ENCODE measurements at places on chromosomes 2 and 18.

- DNase-seq = no peak
These were observed 337.6 kb upstream of the FIGN start for GRCh38 chr2:164073101-164074074.

GRCh38 chr2:209600341-209601171, 171.1 kb upstream of the UNC80 start:
- no peak for DNase-seq

DNA sequence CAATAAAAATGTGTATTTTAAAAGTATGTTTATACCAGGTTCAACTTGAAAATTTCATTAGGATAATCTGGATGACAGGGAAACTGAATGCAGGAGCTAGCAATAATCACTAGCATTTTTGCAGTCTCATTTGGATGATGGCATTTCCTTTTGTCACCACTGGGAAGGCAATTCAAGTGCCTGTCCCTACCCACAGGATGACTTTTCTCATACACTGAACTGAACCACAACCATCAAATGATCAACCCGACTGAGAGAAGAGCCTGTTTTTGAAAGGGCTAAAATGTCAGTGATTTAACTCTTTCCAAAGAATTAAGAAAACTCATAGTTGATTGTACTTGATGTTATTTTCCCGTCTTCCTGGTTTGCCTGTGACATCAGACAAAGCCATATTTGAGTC, 115.0 kb downstream of the FAM124B start:
- DNase-seq = no peak

- no peak for DNase-seq
These were observed 40.7 kb downstream of the POMC start for GRCh38 chr2:25127646-25128045.

GRCh38 chr18:78228974-78229373, 750.6 kb upstream of the SALL3 start:
- no peak for DNase-seq

DNA sequence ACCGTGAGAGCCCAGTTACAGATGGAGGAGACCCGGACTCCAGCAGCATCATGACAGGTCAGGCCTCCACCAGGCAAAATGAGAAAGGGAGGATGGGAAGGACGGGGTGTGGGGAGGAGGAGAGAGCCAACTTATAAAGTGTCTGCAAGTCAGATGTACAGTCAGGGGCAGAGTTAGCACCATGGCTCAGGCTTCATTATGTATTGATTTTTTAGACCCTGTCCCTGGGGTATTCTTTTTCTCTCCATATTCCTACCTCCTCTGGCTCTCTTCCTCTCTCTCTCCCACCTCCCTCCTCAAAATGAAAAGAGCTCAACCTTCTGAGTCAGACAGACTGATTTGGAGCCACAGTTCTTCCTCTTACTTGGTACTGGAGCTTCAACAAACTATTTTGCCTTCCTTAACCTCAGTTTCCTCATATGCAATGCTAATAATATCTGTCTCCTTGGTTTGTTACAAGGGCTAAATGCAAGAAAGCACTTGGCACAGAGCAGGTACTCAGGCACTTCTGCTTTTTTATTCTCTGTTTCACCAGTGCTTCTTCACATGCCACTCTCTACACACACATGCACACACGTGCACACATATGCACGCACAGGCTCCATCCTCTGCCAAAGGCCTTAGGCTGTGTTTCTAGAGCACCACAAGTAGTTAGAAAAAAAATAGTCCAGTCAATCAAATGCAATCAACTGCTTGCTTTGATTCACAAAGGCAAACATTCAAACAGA, 92.3 kb upstream of the PKDCC start:
- DNase-seq = no peak

DNA sequence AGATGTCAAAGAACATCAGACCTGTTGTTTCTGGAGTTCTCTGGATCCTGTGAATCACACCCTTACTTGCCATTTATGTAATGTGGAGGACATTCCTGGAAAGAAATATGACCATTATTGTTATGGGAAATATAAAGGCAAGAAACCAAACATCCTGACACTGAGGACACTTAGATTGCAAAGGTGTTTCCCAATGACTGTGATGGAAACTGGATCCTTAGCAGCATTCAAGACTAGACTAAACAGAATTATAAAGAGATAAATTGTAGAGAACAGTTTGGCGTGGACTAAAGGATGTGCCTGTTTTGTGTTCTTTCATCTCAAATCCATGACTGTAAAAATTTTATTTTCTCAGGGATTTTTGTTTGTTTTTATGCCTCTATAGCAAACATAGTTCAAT, 347.7 kb upstream of the SLC14A2 start:
- DNase-seq = no peak

DNA sequence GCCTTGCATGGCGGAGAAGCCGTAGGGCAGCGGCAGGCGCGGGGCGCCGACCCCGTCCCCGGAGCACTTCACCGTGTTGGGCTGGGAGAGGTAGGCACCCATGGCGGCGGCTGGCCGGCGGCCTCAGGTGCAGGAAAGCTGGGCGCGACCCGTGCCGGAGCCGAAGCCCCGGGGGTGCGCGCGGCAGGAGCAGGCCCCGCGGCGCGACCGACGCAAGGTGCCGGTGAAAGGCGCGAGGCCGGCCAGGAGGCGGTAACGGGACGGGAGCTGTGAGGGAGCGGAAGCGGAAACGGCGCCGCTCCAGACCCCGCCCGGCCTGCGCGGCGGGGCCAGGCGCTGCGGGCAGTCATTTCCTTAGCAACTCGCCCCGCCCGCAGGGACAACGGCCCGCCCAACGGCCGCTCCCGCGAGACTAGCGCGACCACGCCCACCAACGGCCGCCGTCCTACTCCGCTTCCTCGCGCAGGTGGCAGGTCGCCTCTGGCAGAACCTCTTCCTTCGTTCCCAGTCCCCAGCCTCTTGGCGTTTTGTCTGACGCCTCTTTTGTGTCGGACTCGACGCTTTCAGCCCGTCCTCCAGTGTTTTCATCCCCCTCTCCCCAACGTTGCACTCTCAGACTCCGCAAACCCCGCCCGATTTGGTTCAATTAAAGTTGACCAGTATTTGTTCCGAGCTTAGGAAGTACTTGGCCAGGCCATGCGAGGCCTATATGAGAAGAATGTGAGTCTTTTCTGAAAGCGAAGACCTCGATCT, at the start of gene PPM1G:
Gene PPM1G (minus strand): TSS at position 271 of the 753 bp plus-strand sequence. CDS start 169 bp downstream, at position 102.
- DNase-seq = peak; percentile 95

DNA sequence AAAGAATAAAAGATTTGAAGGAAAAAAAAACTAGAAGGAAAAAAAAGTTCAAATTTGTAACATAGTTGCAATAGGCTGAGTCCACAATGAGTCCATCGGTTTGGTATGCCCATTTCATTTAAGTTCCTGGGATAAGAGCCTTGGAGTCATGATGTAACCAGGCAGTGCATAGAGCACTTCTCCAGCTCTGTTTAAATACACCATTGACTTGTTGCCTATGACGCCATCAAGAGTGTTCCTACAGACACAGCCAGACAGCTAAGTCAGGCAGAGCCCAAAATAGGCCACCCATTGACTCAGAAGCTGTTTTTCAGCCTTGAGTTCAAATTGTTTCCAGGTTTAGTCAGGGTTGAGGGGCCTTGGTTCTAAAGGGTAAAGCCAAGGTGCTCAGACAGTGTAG, 44.9 kb downstream of the SOCS6 start:
- no peak for DNase-seq

DNA sequence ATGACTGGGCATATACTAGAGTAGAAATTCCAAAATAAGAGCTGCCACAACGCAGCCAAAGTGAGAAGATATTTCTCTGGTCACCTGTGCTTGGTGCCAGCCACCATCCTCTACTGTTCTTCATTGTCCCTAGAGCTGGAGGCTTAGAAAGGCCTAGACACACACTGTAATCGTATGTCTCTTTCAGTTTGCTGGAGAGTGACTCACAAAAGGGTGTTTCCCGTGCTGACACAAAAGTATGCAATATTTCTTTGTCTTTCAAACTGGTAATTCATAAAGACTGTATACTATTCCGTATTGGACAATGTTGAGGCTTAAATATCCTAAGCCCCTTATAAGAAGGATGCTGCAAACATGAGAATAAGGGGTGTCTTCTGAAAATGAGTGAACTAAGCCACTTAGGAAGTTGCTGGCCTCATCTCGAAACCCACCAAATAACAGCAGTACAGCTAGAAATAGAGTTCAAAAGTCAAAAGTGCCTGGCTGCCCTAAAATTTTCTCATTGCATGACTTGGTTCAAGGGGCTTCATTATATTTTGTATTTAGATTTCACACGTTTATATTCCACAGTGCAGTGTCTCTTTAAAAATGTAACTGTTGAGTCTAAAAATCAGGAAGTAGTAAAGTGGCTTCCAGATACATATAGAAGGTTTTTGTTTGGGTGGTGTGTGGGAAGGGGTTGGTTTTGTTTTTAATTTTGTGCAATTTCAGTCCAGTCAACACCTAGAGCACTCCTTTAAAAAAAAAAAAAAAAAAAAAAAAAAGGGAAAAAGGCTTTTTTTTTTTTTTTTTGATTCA, 601.1 kb downstream of the ARHGAP15 start:
- no peak for DNase-seq

DNA sequence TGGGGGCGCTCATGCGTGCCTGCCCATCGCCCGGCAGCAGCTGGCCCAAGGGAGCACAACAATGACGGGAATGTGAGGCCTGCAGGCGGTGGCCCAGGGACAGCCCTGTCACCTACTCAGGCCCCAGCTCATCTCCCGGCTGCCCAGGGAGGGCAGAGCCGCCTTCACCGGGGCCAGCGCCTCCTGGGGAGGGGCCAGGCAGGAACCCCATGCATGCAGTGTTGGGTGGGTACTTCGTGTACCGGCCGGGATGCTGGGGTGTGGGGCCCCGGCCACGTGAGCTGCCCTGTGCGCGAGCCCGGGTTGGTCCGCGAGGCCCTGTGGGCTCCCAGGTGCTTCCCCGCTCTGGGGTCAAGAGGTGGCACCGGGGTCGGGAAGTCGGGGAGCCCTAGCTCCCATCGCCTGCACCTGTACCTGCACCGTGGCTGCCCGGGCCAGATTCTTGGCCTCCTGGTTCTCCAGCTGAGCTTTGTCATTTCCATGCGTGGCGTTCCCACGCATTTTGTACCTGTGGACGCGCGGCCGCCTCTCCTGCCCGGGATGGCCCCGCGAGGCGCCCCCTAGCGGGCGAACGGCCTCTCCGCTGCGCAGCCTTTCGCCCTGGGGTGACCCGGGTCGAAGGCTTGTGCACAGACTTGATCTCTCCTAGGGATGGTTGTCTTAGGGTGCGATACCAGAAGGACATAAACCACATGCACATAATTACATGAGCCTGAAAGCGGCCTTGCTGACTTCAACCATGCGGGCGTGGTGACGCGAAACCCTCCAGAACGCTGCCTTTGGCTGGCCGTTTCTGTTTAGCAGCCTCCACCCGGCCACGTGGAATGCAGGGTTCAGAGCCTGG, 950 bp downstream of the KLHL30 start:
- DNase-seq = no peak

DNA sequence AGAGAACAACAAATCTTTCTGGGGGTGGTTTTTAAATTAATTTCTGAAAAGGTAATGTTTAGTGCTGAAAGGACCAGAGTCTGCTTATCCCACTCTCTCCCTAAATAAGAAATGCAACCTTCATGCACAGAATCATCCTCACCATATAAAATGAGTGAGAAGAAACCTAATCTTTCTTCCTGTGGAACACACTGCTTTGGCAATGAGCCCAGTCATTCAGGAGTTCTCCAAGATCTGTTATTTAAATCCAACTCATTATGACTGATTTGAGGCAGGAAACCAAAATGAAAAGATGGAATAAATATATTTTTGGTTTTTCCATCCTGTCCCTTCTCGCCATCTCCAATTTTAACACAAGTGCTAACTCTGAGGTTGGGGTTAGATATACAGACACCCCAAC, 228.3 kb downstream of the SRBD1 start:
- DNase-seq = no peak

GRCh38 chr18:31490387-31490786, 7.6 kb upstream of the DSG2 start:
- no peak for DNase-seq

DNA sequence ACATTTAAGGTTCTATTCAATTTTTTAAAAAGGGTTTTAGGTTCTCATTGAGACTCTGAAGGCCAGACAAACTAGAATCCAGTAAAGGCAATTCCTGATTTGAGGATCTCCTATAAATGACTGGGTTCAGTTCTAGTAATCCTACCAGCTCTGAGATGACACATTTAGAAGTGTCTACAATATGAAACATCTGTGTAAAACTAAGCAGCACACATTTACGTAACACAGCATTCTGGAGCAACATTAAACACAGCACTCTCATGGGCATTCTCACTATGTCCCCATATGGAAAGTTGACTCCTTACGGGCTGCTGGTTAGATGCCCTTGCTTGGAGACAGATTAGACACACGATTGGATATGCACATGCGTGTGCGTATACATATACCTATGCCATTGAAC, 114.4 kb downstream of the ZNF385B start:
- DNase-seq = no peak

- no peak for DNase-seq
These were observed 174.7 kb downstream of the LPIN1 start for GRCh38 chr2:11920993-11921583.

GRCh38 chr2:151040039-151040438, 221.6 kb downstream of the RBM43 start:
- DNase-seq = no peak

DNA sequence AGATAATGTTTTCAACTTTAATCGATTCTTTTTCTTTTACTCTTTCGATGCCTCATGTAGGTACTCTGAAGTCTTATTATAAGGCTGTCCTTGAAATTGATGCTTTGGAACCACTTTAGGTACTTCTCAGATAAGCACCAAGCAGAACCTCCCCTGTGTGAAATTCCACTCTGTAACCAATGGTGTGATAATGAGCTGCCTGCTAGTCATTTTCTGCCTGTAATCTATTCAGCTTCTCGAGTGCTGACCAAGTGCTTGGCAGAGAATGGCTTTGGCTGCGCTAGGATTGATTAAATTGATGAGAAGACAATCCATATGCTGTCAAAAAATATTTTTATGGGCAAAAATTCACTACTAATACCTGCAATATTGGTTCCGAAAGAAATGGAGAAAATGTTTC, 132.1 kb upstream of the STON1 start:
- DNase-seq = no peak

DNA sequence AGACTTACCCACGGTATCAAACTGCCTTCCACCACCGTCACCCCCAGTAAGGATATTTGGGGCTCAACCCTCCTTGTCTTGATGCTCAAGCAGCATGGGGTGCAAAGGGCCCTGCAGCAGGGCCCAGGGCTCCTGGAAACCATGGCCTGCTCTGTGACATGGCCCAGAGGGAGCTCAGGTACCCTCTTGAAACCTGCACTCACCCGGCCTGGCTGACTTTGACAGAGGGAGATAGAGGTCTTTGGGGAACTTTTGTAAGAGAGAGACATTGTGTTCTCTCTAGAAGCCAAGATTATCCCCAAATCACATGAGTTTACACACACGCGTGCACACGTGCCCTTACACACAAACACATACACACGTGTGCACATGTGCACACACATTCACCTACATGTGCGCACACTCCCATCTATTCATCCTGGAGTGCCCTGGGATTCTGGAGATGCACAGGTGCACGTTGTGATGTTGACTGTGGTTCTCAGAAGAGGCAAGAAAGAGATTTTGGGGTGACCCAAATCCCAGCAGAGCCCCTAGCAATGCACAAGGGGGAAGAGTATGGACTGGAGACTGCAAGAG, 19.6 kb upstream of the KCNK3 start:
- no peak for DNase-seq

- no peak for DNase-seq
These were observed 77.8 kb downstream of the MYO1B start for GRCh38 chr2:191322828-191323506.

- DNase-seq = no peak
These were observed 188.2 kb downstream of the ZFP36L2 start for GRCh38 chr2:43038034-43038695.

- DNase-seq = no peak
These were observed 1109.0 kb upstream of the CHAC2 start for GRCh38 chr2:52658598-52658997.

Data from activated CD4-positive, CD25-positive, alpha-beta regulatory T cell (primary cell).